LHCN-M2 (cell line): ENCODE measurements at places on chromosomes 2 and 18.

DNA sequence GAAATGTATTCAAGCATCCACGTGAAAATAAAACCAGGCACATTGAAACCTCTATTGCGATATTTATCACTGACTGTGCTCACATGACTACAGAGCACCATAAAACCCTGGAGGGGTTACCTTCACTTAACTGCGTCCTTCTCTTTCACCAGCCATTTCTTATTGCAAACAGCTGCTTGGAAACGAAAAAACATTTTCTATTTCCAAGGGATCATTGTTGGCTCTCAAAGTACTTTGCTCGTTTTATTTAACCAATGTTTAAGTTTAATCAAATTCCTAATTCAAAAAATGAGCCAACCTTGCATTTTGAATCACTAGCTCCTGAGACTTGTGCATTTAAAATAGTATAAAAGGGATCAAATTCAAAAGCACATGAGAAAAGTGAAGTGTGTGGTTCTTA lies 134.4 kb downstream of the OSR1 start:
- DNase-seq = no peak

DNA sequence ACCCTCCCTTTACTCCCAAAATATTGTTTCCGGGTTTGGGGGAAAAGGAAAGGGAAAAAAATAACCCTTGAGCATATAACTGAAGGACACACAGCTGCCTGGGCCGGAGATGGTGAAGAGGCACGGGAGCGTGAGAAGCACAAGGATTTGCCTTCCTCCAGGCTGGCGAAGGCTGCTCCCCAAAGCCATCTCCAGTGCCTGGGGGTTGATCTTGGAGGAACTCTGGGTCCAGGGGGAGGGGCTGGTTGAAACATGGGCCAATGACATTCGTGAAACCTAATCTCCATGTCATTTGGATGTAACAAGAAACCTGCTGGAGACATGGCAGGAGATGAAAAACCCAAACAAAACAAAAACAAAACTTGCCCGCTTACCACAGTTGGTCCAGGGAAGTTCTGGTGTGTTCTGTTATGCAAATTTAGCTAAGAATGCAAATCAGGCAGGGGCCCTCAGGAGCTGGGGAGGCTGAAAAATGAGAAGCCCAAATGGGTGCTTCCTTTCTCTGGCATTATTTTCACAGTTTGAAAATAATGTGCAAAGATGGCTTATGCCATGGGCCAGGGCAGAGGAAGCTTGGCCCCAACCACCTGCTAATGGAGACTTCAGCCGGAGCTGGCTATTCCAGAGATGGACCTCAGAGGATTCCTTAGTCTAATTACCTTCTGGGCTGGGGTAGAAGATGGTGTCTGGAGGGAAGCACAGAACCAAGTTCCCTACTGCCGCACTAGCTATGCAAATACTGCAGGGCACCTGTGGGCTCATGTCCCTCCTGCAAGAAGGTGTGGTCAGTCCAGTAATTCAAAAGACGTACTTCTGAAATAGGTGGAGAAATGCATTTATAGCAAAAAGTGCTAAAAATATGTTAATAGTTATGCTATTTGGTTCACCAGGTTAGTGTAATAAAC lies 180.9 kb downstream of the BCL2 start:
- no peak for DNase-seq

DNA sequence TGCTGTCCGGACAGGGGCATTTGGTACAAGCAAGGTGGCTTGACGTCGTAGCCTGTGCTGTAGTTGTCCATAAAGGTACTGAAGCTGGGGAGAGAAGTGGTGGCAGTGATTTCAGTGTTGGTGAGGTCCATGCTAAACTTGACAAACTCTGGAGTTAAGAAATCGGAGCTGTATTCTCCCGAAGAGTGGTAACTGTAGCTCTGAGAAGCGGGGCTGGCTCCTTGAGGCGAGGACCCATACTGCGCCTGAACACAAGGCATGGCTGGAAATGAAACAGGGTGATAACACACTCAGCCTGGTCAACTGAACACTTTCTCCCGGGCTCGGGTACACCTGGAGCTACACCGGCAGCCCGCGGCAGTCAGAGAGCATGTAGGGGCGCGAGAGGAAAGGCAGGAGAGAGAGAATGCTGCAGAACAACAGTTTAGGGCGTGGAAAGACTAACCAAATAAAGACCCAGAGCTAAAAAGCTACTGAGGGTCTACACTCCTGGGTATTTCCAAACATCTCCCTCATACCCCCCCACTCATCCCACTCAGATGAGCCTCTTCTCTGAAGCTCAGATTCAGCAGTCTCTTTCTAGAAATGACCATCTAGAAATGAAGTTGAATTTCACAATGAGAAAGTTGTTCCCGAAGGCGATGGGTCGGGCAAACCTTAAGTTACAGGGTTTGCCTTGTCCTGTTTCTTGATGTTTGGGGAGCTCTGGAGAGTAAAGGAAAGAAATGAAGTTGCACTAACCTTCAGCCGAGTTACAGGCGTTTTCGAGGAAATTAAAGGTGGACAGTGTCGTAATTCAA lies 2.4 kb downstream of the NR4A2 start:
- DNase-seq = no peak

- no peak for DNase-seq
Measured at GRCh38 chr2:14884651-14885050, 252.1 kb downstream of the LRATD1 start.

DNA sequence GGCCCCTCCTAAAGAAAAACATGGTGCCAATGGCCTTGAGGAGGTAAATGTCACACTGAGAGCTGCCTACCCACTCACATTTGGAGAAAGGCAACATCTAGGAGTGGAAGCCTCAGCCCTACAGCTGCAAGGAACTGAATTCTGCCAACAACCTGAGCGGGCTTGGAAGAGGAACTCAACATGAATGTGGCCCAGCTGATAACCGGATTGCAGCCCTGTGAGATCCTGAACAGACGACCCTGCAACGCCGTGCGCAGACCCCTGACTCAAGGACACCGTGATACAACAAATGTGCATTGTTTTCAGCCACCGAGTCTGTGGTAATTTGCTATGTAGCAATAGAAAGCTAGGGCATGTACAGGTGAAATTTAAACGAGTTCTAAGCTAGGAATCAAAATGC lies 99.4 kb downstream of the MYOM1 start:
- no peak for DNase-seq

DNA sequence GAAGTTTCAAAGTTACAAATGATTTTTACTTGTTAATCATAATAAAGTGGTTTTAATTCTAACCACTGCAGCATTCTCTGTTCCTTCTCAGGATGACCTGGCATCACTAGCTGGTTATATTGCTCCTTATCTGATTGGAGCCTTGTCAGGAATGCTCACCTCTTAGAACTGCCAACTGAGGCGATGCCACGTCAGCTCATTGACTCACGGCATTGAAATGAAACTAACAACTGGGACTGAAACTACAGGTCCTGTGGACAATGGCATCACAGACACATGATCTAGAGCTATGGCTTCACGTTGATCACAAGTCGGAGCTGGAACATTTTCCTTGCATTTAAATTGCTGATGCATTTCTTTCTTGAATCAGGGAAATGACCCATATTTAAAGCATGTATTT lies 54.9 kb upstream of the MAP2 start:
- DNase-seq = peak; percentile 59

DNA sequence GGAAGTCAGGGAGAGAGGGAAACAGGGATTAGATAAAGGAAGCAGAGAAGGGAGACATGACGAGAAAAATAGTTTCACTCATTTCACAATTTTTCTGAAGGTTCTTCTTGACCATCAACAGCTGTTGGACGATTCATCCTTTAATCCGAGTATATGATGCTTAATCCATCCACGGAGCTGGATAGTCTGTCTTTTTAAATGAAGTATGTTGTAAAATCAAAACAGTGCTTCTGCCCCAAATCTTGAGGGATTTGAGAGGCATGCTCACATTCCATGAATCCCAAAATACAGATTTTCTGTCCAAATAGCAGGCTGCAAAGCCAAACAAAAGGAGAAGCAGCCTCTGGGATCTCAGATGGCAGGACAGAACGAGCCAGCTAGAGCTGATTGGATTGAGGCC lies 47.5 kb downstream of the EPAS1 start:
- DNase-seq = peak; percentile 60

- DNase-seq = no peak
Measured at GRCh38 chr2:60837123-60837522, 44.3 kb upstream of the REL start.

GRCh38 chr2:38178556-38179419 lies 102.8 kb upstream of the CYP1B1 start:
- DNase-seq = peak; percentile 92

- no peak for DNase-seq
Measured at GRCh38 chr18:6928359-6928758, 189.2 kb downstream of the LAMA1 start.

DNA sequence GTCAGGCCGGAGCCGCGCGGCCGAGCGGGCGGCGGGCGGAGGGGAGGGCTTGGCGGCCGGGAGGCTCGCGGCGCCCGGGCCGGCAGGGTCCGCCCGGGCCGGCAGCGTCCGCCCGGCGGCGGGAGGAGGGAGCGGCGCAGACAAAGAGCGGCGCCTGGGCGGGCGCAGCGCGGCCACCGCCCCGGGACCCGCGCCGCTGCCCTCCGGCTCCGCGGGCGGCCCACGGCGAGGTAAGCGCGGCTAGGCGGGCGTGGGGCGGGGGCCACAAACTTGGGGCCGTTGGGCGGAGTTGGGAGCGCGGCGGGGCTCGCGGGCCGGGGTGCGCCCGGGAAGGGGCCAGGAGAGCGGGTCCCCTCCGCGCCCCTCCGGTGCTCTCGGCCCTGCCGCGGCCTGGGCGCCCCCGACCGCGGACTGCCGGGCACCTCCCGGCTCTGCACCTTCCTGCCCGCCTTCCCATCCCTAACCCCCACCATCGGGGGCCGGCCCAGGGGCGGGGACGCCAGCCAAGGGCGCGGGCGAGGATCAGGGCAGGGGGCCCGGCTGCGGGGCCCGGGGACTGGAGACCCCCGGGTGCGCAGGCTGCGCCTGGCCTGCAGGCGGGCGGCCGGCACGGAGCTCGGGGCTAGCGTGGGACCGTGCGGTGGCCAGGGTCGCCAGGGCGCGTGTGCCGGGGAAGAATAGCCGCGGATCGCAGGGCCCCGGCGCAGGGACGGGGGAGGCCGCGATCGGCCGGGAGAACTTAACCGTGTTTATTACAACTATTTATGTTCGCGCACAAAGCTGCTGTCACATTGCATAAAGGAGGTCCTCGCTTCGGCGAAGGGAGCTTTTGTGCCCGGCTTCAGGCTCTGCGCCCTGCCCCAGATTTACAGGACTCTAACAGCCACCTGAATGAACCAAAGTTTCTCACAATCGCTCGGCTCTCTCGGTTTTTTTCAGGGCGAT lies at the start of gene NCK2:
Gene NCK2 (plus strand): TSS at position 4 of the 945 bp plus-strand sequence. CDS start 110,152 bp downstream, outside the sequence.
- no peak for DNase-seq

DNA sequence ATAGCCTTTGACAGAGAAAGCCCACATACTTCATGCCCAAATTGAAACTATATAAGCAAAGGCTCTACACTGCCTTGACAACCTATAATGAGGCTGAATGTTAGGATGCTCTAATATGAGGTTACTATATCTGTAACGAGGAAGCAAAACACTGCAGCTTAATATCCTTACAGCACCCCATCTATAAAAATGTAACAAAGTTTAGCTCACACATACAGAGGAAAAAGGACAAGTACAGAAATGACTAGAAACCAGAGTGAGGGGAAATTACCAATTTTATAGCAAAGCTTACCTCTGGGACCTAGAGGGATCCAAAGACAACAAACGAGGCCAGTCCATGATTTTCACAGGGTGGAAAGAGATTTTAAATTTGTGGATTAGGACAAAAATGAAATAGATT lies 138.5 kb downstream of the COL4A4 start:
- no peak for DNase-seq

DNA sequence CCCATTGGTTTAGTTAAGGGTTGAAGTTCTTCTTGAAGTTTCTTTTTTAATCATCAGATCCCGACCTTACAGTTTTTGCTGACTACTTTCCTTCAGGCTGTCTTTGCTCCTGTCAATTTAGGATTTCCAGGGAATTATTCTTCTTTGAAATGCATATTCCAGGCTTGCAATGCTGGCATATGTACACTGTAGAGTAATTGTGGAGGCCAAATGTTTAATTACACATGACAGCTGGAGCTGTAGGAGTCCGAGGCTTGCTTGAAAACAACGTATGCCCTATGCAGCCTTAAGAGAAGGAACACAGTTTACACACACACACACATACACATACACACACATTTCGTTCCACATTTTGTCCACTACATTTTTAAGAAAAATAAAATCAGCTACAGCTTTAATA lies 602.3 kb downstream of the TMEM182 start:
- no peak for DNase-seq

GRCh38 chr2:33786881-33787280 lies 187.8 kb upstream of the FAM98A start:
- no peak for DNase-seq

DNA sequence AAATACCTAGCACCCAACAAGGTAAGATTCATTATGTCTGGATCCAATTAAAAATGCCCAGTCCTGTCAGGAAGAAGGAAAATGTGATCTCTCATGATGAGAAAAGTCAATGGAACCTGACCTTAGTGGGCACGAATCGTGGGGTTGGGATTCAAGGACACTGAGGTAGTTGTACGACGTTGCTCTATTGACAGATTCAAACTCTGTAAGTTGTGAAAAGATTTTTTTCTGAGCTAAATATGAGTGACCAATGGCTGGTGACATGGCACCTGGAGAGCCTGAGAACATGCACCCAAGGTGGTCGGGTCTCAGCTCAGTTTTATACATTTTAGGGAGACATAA lies 148.2 kb downstream of the NDUFA10 start:
- DNase-seq = no peak
